ENCODE measurements at places on chromosomes 6 and 20.

GRCh38 chr6:99338188-99338587 lies 11.3 kb downstream of the FAXC start:
- no peak overlapping the region for H3K27ac ChIP-seq
- no peaks in the 10 kb centered on the region for H3K27me3 ChIP-seq
- no peaks in the 10 kb centered on the region for H3K36me3 ChIP-seq
- H3K4me3 ChIP-seq: no peak overlapping the region

DNA sequence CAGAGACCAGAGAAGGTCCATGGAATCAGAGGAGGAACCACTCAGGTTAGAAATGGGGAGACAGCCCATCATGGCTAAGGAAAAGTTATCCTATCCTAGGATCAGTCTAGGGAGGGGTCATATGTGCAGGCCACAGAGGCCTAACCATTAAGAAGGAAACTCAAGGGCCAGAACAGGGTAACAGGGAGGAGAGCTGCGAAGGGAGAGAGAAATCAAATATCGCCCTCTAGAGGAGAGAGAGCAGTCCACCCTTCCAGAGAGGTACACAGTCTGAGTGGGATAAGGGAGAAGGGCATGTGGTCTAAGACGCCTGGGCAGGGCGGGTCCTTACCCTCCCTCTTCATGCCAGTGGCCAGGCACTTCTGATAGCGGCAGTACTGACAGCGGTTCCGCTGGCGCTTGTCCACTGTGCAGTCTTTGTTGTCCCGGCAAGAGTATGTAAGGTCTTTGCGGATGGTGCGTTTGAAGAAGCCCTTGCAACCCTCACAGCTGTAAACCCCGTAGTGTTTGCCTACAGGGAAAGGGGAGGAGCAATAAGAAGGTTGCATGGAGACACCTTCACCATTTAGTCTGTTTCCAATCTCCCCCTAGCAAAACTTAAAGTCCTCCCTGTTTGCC lies 2.9 kb downstream of the RXRB start:
- peaks cover 20% of the 10 kb centered on the region for H3K36me3 ChIP-seq
- peak overlapping the region; percentile 22 for H3K4me3 ChIP-seq
- peaks cover 10% of the 10 kb centered on the region for H3K4me1 ChIP-seq
- no peak overlapping the region for H3K27ac ChIP-seq
- DNase-seq: peak; percentile 65
- H3K27me3 ChIP-seq: peaks cover 1% of the 10 kb centered on the region

GRCh38 chr6:54135665-54136369 lies 24.6 kb downstream of the MLIP start:
- H3K27ac ChIP-seq: no peak overlapping the region
- DNase-seq: peak; percentile 73
- H3K36me3 ChIP-seq: no peaks in the 10 kb centered on the region
- no peaks in the 10 kb centered on the region for H3K4me1 ChIP-seq
- H3K4me3 ChIP-seq: no peak overlapping the region

DNA sequence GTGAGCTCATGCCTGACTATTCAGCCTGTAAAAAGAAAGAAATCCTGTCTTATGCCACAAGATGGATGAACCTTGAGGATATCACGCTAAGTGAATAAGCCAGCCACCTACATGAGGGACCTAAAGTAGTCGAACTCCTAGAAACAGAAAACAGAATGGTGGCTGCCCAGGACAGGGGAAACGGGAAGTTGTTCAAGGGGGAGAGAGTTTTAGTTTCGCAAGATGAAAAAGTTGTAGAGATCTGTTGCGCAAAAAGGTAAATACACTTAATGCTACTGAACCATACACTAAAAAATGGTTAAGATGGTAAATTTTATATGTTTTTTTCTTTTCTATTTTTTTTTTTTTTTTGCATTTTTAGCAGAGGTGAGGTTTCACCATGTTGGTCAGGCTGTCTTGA lies 74.1 kb upstream of the RALY start:
- no peaks in the 10 kb centered on the region for H3K4me1 ChIP-seq
- no peak for DNase-seq
- no peaks in the 10 kb centered on the region for H3K36me3 ChIP-seq

DNA sequence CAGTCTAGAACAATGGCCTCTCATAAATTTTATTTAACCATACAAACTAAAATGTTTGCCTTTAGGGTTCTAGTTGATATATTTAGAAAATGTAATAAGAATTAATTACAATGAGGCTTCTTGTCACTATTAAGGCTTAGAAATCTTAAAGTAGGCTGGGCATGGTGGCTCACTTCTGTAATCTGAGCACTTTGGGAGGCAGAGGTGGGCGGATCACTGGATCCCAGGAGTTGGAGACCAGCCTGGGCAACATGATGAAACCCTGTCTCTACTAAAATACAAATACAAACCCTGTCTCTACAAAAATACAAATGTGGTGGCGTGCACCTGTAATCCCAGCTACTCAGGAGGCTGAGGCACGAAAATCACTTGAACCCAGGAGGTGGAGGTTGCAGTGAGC lies 99.0 kb upstream of the ADGRF1 start:
- no peaks in the 10 kb centered on the region for H3K4me1 ChIP-seq
- H3K4me3 ChIP-seq: no peak overlapping the region
- H3K27me3 ChIP-seq: no peaks in the 10 kb centered on the region

DNA sequence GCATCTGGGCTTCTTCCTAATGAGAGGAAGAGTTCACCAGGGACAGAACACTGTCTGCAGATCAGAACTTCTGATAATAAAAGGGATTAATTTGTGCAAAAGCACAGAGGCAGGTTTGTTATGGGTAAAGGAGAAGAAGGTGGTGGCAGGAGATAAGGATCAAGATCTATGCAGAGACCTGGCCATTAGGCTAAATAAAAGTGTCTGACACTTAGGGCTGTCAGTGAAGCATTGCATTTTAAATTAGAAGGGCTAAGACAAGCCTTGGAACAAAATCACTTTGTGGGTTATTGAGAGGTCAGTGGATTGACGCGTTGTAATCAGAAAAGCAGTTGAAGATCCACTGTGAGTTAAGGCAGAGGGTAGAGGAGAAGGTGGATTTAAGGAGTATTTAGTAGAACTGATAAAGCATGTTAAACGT lies 76.8 kb downstream of the MAP3K4 start:
- no peaks in the 10 kb centered on the region for H3K4me1 ChIP-seq
- H3K36me3 ChIP-seq: no peaks in the 10 kb centered on the region
- no peaks in the 10 kb centered on the region for H3K27me3 ChIP-seq
- H3K4me3 ChIP-seq: no peak overlapping the region
- DNase-seq: no peak
- H3K27ac ChIP-seq: no peak overlapping the region

GRCh38 chr20:21272679-21273078 lies 30.5 kb upstream of the XRN2 start:
- DNase-seq: no peak
- no peak overlapping the region for H3K4me3 ChIP-seq
- H3K4me1 ChIP-seq: no peaks in the 10 kb centered on the region
- H3K36me3 ChIP-seq: no peaks in the 10 kb centered on the region
- no peak overlapping the region for H3K27ac ChIP-seq
- H3K27me3 ChIP-seq: no peaks in the 10 kb centered on the region

DNA sequence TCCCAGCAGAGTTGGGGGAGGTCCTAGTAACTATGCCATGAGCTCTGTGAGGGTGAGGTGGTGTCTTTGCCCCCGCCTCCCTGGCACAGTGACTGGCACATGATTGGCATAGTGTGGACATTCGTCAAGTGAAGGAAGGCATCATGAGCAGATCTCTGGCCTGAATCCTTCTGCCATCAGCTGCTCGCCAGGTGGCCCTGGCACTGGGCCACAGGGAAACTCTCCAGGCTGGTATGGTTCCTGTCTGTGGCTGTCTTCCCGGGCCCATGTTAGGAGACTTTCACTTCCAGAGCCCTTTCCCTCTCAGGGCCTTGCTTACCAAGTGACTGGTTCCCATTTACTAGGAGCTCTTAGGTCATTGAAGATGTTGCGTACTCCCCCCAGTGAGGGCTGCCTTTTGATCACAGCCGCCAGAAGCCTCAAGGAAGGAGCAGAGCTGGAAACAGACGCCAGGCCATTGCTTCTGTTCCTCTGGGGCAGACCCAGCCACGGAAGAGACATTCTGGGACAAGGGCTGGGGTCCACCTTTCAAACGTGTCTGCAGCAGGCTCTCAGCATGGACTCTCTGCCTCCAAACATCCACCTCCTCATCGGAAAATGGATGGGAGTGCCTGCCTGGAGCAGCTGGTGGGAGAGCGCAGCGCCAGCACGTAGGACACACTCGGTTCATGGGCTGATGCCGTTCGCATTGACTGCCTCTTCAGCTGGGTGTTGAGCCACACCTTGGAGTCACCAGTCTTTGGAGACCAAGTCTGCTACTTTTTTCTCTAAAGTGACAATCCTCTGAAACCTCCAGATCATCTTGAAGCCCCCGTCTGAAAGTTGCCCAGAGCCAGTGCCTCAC lies 67.2 kb downstream of the PTPN1 start:
- H3K27ac ChIP-seq: no peak overlapping the region
- H3K4me1 ChIP-seq: peaks cover 10% of the 10 kb centered on the region
- peaks cover 18% of the 10 kb centered on the region for H3K36me3 ChIP-seq
- no peak overlapping the region for H3K4me3 ChIP-seq
- H3K27me3 ChIP-seq: no peaks in the 10 kb centered on the region

DNA sequence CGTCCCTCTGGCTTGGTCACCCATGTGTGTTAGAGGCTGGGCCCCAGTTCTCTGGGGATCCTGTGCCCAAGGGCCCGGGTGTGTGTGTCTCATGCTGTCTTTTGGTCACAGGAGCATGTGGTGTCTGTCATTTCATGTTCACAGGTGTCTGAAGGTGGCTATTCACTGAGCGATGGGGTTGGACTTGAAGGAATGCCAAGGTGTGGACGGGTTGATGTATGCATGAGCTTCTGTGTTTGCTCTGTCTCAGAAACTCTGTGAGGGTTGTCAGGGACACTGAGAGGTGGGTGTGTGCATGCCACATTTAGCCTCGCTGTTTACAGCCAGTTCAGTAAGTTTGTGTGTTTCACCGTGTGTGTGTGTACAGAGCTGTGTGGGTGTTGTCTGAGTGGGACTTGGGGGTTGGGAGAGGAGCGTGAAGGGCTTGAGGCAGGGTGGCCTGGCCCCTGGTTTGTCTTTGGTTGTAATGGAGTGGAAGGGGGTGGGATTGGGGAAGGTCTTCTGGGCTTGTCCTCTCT lies 1.2 kb downstream of the DDR1 start:
- DNase-seq: no peak
- peaks cover 23% of the 10 kb centered on the region for H3K4me1 ChIP-seq
- no peaks in the 10 kb centered on the region for H3K36me3 ChIP-seq
- H3K27ac ChIP-seq: no peak overlapping the region
- peak overlapping the region; percentile 70 for H3K4me3 ChIP-seq
- H3K27me3 ChIP-seq: no peaks in the 10 kb centered on the region

- no peaks in the 10 kb centered on the region for H3K27me3 ChIP-seq
- no peaks in the 10 kb centered on the region for H3K36me3 ChIP-seq
- no peak overlapping the region for H3K27ac ChIP-seq
These were observed 45.2 kb upstream of the KCNK16 start for GRCh38 chr6:39367700-39368099.

DNA sequence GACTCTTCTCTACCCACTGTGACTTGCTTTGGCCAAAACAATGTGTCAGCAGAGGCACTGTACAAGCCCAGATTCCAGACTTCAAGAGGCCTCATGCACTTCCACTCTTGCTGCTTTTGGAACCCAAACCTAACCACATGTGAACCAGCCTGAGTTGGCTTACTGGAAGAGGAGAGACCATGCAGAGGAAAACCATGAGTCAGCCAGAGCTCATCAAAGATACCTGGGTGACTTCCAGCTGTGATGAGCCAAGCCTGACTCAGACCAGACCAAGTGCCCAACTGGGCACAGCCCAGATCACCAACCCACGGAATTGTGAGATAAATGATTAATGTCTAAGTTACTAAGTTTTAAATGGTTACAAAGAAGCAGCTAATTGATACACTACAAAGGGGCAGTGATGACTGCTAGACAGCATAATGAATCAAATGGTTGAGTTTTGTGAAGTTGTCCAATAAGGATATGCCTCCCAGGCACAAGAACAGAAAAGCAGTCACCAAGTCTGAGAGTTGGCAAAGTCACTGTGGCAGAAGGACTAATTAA lies 16.2 kb upstream of the BEND6 start:
- H3K4me3 ChIP-seq: no peak overlapping the region
- H3K27me3 ChIP-seq: no peaks in the 10 kb centered on the region
- no peaks in the 10 kb centered on the region for H3K36me3 ChIP-seq
- peak overlapping the region; percentile 69 for H3K27ac ChIP-seq

GRCh38 chr6:123716506-123716905 lies 79.8 kb upstream of the TRDN start:
- no peak for DNase-seq
- H3K4me1 ChIP-seq: no peaks in the 10 kb centered on the region
- H3K4me3 ChIP-seq: no peak overlapping the region
- H3K36me3 ChIP-seq: no peaks in the 10 kb centered on the region
- no peak overlapping the region for H3K27ac ChIP-seq
- H3K27me3 ChIP-seq: no peaks in the 10 kb centered on the region

DNA sequence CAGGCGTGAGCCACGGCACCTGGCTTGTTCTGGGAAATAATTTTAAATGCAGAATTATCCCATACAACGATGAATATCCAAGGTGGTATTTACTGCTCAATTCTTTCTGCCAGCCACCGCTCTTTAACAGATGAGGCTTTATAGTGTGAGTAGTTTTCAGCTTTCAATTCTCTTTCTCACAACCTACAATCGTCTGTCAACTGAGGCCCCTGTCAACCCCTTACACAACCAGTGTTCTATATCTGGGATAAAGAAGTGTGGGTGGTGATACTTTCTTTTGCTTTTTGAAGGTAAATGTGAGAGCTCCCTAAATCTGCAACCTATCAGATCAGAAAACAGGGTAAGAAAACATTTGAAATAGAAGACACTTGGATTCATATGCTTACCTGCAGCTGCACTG lies 22.5 kb downstream of the STAU1 start:
- no peak overlapping the region for H3K4me3 ChIP-seq
- no peak for DNase-seq
- peaks cover 4% of the 10 kb centered on the region for H3K4me1 ChIP-seq
- peaks cover 2% of the 10 kb centered on the region for H3K36me3 ChIP-seq

- peaks cover 12% of the 10 kb centered on the region for H3K36me3 ChIP-seq
- peak; percentile 80 for DNase-seq
- H3K27ac ChIP-seq: peak overlapping the region; percentile 53
- H3K4me1 ChIP-seq: peaks cover 13% of the 10 kb centered on the region
- H3K4me3 ChIP-seq: no peak overlapping the region
- no peaks in the 10 kb centered on the region for H3K27me3 ChIP-seq
These were observed 37.2 kb downstream of the SYNJ2 start for GRCh38 chr6:158018851-158019361.

GRCh38 chr6:3438190-3439167 lies 18.4 kb downstream of the SLC22A23 start:
- DNase-seq: peak; percentile 89
- H3K36me3 ChIP-seq: no peaks in the 10 kb centered on the region
- H3K4me1 ChIP-seq: peaks cover 2% of the 10 kb centered on the region
- H3K4me3 ChIP-seq: no peak overlapping the region
- H3K27me3 ChIP-seq: no peaks in the 10 kb centered on the region
- H3K27ac ChIP-seq: peak overlapping the region; percentile 34

Data from fibroblast of lung (primary cell).